ENCODE measurements at places on chromosomes 12 and 14. TPM values are rescaled to one million over a fixed set of nuclear protein-coding genes. Genes with fewer than 3 reads are reported as not detected.

OR6C3 gene
- total RNA-seq, result not detected

PPP1R36 gene
- 0.29 TPM for total RNA-seq

NEUROD4 gene
- total RNA-seq, result not detected

RERGL gene
- total RNA-seq, result not detected

STXBP6 gene
- total RNA-seq, result 2.4 TPM

GOLGA5 gene
- 29.0 TPM for total RNA-seq

TSPAN31 gene
- total RNA-seq, result 17.7 TPM

SERPINA5 gene
- total RNA-seq, result 0.20 TPM

POTEG gene
- 0.06 TPM for total RNA-seq

PCED1B gene
- 24.1 TPM for total RNA-seq

MARK3 gene
- 60.0 TPM for total RNA-seq

CCDC196 gene
- total RNA-seq, result not detected

OR11H6 gene
- total RNA-seq, result not detected

MANSC4 gene
- not detected for total RNA-seq

SLC38A1 gene
- 83.8 TPM for total RNA-seq

RTL1 gene
- total RNA-seq, result 0.19 TPM

ATF1 gene
- total RNA-seq, result 44.3 TPM

CPNE6 gene
- 0.16 TPM for total RNA-seq

B4GALNT3 gene
- total RNA-seq, result 0.56 TPM

ANO4 gene
- 0.14 TPM for total RNA-seq

KRT72 gene
- not detected for total RNA-seq

GRIP1 gene
- 6.4 TPM for total RNA-seq

EFS gene
- not detected for total RNA-seq

Data from A549 treated with GW870086 at 1 μM for 4 hours (cell line).